ENCODE measurements at places on chromosomes 13 and 19. TPM values are rescaled to one million over a fixed set of nuclear protein-coding genes. Genes with fewer than 3 reads are reported as not detected.

The KLK3 gene
- not detected for total RNA-seq

The FGF14 gene
- not detected for total RNA-seq

The C13orf42 gene
- not detected for total RNA-seq

The FGF21 gene
- not detected for total RNA-seq

The CGB1 gene
- total RNA-seq: not detected

The ATXN8OS gene
- not detected for total RNA-seq

The FFAR2 gene
- total RNA-seq: 0.17 TPM

The FAM83E gene
- 3.1 TPM for total RNA-seq

The ZNF765 gene
- 9.6 TPM for total RNA-seq

DNA sequence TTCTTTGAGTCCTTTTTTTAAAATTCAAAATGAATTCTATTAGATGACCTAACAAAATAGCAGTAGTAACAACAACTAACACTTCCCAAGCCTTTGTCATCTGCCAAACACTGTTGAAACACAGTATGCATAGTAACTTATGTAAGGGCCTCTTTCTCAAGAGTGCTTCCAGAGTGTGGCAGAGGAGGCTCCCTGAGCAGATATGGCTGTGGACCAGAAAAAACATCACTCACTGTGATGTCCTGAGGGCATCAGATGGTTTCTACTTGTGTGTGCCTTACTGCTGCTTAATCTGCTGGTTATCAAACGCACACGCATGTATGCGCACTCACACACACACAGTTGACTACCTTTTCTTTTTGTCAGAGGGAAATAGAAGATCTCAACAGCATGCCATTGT is 110.8 kb downstream of the DLEU7 start:
- DNase-seq: no peak

DNA sequence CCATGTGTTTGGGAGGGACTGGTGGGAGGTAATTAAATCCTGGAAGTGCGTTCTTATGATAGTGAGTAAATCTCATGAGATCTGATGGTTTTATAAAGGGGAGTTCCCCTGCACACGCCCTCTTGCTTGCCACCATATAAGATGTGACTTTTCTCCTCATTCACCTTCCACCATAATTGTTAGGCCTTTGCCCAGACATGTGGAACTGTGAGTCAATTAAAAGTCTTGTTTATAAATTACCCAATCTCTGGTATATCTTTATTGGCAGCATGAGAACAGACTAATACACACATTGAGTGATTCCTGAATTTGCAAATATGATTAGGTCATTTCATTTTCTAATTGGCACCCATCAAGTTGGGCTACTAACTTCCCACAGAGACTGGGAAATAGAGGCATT is 977.2 kb downstream of the SLITRK1 start:
- no peak for DNase-seq

- DNase-seq: no peak
These were observed 11.8 kb downstream of the CHAF1A start for GRCh38 chr19:4414144-4414799.

DNA sequence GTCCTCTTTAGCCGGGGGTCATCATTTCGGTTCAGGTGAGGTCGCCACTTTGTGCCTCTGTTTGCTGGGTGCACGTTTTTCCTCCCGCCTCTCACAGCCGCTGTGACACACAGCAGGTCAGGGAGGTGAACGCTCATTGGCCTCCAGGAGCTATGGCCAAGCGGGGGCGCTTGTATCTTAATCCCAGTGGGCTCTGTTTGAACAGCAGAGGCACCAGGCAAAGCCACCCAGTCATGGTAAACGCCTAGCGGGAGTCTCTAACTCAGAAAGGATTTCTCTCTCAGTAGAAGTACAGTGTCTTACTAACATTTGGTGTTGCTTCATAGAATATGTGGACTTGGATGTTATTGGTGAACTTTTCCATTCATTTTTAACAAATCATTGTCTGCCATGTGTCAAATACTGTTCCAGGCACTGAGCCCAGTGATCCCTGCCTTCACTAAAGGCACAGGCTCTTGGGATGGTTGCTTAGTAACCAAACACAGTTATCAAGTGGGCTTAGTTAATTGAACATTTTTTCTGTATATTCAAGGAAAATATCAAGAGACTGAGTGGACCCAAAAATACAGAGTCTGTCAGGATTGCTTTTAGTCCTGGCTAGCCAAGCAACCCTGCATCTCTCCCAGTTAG is 186.7 kb downstream of the STK24 start:
- no peak for DNase-seq

GRCh38 chr13:113468472-113469201 is 15.3 kb upstream of the ADPRHL1 start:
- no peak for DNase-seq

DNA sequence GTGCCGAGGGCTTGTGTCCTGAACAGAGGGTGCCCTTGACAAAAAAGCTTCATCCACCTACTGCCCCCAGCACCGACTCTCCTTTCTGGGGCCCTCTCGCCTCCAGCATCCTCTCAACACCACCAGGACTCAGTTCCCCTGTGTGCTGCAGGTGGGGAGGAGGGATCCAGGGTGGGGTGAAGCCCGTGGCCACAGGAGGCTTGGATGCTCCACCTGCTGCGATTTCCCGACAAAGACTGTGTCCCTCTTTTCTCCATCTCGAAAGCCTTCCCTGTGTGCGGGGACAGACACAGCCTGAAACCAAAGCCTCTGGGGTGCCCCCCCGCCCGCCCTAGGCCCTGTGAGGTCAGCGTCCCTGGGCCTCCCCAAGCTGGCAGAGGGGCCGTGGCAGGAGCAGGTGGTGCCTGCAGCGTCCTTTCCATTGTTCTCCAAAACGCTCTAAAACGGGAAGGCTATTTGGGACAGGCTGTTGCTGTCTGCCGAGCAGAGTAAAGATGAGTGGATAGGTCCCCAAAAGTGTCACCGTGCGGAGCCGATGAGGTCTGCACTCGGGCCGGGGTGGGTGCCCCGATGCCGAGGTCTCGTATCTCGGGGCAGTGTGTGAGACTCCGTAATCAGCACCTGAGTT is 185.7 kb downstream of the PTPRS start:
- DNase-seq: peak; percentile 9

GRCh38 chr19:31296741-31297390 is 52.4 kb downstream of the TSHZ3 start:
- no peak for DNase-seq

GRCh38 chr19:45071545-45071938 is 4.7 kb downstream of the ZNF296 start:
- DNase-seq: no peak

DNA sequence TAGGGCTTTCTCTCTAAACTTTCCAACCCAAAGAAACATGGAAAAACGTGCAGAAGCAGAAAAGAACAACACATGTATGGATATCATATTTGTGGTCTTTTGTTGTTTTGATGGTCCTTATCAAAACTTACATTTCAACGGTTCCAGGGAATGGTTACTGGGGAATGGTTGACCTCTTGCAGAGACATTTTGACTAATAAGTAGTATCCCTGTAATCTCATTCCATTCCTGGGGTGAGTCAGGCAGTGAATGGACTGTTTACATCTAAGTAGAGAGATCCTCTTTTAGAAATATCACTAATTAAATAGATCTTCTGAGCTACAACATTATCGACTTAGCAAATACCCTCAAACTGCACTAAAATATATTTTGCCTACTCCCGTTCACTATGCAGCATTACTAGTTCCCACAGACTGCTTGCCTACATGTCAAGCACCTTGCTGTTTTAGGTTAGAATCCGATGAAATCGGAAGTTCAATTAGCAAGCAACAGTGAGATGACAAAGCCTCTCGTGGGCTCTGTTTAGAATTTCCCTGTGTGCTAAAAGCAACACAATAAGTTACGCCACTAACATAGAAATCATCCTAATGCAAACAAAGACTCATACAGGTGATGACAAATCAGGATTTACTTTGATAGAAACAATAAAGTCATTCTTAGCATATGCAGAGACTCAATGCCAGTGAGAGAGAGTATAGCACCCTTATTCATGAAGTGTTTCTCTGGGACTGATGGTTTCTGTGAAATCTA is 797.7 kb upstream of the ARGLU1 start:
- no peak for DNase-seq

GRCh38 chr13:100506154-100506553 is 82.4 kb downstream of the GGACT start:
- no peak for DNase-seq

DNA sequence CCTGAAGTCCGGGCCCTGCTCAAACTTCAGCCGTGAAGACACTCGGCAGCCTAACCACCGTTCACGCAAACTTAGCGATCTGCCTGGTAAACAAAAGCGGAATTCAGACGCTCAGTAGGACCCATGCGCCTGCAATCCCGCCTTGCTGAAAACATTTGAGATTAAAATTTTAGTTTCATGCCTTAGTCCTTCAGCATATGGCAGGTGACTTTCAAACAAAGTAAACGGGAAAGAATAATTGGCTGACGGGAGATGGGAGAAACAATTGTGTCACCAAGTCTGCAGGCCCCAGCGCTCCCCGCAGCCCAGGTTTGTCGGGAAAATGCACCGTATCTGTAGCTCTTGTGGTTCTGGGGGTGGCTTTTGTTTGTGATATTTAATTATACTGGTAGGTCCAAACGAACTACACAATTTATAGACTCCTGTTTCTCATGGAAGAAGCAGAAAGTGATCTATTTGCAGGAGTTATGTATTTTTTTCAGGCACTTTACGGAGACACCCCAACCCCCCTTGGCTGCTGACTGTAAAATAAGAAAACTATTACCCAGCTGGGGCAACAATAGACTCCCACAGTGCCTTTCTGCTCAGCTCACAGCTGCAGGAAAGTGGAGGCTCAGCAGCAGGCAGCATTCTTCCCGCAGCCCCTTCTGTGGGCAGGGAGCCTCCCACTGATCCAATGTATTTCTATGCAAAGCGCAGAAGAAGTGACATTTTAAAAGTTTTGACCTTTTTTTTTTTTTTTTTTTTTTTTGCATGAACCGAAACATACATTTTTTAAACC is 94.8 kb downstream of the SOX1 start:
- no peak for DNase-seq

DNA sequence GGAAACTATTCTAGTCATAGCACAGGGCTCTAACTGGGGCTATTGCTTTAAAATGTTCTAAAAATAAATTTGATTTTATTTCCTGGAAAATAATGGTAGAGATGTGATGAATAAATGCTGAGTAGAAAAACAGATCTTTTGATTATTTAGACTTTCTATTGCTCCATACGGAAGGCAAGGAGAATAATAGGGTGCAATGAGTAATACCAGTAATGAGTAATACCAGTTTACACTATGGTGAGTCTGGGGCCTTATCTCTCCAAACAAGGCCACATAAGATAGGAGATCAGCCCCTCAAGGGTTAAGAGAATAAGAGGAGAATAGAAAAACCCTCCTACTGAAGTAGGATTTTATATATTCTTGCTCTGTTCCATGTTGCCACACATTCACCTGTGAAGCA is 390.4 kb downstream of the KLF5 start:
- no peak for DNase-seq

GRCh38 chr19:50340331-50340730 is 11.2 kb upstream of the KCNC3 start:
- DNase-seq: no peak

Data from CD8-positive, alpha-beta T cell (primary cell).